ENCODE measurements at places on chromosomes 11 and 22.

DNA sequence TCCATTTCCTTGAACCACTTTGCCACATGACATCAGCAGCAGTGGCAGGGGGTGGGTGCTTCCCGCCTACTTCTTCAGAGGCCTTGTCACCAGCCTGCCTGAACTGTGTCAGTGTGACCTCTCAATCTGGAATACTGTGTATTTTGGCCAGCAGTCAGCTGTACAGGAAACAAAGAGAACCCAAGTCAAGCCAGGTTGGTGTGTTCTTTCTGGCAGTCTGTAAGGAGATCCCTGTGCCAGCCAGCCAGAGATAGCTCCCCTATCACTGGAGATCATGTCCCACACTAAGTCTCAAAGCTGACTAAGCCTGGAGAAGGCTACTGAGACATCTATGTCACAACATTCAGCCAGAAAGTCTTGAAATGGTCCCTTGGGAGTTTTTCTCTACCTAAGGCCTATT lies 142.1 kb downstream of the TRPC6 start:
- DNase-seq = no peak

DNA sequence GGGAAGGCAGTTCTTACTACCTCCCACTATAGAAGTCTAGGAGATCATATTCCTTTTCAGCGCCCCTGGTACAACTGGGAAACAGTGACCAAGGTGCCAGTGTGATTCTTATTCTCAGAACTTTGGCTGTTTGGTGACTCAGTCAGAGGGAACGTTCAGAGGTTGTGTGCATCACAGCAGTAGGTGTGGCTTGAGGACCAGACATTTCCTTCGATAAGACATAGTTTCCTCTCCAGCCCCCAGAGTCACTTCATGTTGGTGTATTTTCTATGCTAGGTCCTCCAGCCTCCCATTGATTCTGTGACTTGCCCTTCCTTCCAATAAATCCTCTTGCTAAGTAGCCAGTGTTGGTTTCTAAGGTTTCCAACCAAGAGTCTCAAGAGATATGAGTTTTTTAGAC lies 171.9 kb upstream of the MPPED2 start:
- DNase-seq = no peak

DNA sequence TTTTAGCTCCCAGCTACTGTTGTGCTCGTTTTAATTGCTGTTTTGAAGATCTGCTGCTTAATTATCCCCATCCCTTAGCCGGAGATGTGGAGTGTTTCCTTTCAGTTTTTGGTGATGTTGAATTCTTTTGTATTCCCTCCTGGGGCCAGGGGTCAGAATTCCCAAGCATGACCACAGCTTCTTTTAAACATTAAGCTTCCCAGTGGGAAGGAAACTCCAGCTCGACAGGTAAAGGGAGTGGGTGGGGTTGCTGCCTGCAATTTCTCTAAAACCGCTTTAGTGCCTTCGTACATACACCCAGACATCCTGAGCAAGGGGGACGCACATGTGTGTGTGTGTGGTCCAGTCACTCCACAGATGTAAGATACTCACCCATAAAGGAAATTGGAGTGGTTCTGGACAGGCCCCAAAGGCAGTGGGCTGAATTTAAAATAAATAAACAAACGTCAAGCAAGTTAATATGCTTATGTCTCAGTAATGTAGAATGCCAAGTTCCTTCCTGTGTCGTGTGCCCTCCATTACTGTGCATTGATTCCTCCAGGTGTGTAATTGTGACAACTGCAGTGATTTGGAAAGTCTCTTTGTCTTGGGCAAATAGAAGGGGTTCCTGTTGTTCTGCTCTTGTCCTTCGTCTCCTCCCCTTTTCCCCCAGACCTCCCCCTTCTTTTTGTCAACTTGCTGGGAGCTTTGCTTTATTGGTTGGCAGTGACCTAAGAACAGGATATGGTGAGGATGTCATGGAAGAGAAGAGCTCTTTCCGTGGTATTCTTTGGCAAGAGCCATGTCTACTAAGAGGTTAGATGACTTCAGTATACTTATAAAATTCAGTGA lies 19.2 kb upstream of the ADSL start:
- DNase-seq = no peak

DNA sequence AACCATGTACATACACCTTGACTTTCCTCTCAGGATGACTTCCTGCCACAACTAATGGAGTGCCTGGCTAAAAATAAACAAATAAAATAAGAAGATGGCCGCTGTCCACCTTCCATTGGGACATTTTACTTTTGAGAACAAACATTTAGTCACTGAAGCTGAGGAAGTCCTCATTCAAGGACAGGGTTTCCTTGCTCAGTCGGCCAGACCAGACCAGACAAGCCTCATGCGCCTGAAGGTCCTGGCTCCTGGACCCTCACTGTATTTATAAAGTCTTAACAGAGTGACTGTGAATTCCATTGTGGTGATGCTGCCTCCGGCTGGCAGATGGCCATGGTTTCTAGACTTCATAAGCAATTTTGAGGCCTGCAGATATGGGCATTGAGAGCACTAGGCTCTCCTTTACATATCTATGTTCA lies 114.5 kb downstream of the MAML2 start:
- DNase-seq = no peak

DNA sequence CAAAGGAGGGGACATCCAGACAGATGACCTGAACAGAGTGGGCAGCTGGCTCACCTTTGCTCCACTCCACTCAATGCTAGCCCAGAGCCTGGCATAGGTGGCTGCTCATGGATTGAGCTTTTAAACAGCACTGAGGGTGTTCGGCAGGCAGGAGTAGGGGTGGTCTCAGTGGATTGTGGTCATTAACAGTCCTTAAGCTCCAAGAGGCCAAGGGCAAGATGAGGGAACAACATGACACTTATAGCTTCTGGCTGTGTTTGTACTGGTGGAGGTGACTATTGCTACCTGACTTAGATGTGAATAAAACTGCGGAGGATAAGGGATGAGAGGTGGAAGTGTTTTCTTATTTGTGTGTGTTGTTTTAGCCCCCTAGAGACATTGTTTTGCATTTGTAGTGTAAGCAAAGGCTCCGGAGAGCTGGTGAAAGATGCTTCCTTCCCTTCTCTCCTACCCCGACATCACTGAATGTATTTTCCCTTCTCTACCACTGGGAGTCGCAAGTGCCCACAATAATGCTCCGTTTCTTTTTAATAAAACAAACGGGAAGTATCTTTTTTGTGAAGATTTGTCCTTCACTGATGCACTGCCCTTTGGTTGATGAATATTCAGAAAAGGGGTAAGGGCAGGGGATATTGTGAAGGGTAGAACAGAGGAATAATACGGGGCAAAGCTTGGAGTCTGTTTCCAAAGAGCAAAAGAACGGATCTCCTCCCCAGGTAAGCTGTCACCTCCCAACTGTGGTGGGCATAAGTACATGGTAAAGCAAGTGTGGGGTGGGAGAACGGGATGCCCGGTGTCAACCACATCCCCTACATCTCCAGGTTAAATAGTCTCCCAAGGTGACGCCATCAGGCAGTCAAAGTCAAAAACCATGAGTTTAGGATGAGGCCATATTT lies 27.5 kb upstream of the MTNR1B start:
- peak; percentile 56 for DNase-seq

DNA sequence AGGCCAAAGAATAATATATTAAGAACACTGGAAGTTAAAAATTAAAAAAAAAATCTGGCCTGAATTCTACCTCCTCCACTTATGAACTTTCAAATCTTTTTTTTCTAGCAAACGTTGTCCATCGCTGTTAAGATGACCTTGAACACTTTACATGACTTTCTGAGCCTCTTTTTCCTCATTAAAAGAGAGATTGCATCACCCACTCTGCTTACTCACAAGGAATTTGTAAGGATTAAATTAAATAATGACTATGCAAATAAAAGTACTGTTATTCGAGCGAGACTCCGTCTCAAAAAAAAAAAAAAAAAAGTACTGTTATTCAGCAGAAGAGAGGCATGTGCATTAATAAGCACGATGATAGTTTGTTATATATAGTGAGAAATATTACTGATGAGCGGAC lies 285.1 kb upstream of the CCDC90B start:
- no peak for DNase-seq

DNA sequence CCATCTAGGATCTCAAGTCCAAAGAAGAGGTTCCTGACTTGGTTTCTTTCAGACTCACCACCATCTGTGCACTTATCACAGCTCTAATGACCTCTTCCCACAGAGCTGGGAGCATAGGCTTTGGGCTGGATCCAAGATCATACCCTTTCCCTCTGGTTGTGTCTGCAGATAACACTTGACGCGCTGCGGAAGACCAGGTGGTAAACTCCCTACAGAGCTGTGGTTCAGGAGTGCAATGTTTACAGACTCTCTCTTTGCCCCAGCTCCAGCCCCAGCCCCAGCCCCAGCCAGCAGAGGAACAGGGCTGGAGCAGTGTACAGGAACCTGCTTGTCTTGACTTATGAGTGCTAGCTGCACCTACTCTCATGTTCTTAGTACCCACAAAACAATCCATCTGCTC lies 274.4 kb upstream of the SYN3 start:
- DNase-seq = no peak

DNA sequence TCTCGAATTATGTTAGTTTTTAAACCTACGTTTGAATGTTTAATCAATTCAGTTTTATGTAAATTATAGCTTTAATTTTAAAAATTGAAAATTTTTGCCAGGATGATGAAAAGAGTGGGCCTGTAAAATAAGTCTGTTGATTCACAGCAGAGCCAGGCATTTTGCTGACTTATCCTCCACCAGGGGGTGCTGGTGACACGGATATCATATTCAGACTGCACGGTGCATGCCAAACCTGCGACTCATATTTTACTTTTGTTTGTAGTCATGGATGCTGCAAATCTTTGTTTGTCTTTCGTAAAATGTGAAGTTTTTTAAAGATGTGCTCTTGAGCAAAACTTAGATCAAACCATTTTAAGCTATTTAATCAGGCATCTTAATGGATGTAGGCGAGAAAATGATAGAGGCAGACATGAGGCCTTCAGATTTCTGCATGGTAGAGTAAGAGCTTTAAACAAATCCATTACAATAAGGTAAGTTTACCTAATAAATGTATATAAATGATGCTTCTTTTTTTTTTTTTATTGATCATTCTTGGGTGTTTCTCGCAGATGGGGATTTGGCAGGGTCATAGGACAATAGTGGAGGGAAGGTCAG lies 3.6 kb upstream of the OR8B3 start:
- peak; percentile 57 for DNase-seq

- DNase-seq = no peak
Measured at GRCh38 chr11:119572481-119573424, 149.8 kb upstream of the THY1 start.

GRCh38 chr11:34188181-34188580 lies 82.8 kb downstream of the NAT10 start:
- no peak for DNase-seq

DNA sequence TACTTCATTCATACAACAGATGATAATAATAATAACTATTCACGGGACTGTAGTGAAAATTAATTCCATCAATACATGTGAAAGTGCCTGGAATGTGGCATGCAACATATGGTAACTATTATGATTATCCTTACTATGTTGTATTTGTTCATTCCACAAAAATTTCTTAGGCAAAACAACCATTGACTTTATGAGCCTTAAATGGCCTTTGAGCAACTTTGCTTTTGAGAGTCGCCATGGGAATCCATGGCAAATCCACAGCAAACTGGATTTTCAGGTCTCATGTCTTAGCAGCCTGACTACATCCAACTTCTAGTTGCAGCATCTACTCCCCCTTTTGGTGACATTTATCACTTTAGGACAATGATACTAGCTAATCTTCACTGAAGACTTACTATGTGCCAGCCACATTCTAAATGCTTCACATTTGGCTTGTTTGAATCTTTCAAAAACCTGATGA lies 56.8 kb downstream of the SLC1A2 start:
- no peak for DNase-seq

- no peak for DNase-seq
Measured at GRCh38 chr22:24066260-24066659, 55.2 kb downstream of the CABIN1 start.

GRCh38 chr11:109023036-109023435 lies 358.2 kb downstream of the DDX10 start:
- no peak for DNase-seq

DNA sequence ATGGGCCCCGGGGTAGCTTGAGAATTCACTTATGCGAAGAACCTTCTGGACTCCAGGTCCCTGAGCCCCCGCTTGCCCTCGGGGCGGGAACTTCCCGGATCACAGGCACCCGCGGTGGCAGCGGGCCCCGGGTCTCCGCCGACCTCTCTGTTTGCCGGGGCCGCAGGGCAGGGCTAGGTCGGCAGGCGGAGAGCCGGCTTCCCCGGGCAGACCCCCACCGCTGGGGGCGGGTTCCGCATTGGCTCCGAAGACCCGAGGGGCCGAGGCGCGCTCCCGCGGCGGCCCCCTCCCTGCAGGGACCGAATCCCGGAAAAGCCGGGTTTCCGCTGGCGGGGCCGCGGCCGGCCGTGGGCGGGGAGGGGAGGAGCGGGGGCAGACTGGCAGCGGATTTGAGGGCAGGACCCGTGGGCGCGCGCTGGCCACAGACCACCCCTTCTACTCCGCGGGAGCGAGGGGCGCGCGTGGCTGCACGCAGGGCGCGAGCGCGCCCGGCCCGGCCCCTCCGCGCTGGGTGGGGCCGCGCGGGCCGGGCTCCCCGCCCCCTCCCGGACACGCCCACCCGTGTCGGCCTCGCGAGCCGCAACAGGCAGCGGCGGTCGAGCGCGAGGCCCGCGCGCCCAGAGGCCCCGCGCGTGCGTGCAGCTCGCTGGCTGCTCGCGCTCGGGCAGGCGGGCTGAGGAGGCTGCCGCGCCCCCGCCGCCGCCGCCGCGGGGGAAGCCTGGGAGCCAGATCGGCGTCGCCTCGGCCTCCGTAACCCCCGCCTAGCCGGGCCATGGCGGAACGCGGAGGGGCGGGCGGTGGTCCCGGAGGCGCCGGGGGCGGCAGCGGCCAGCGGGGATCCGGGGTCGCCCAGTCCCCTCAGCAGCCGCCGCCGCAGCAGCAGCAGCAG lies at the start of gene PACS1:
PACS1 (plus strand) TSS at position 558 of the 889 bp plus-strand sequence; CDS start at position 773, 215 bp downstream.
- DNase-seq = peak; percentile 90

- no peak for DNase-seq
Measured at GRCh38 chr11:20238712-20239111, 78.4 kb upstream of the DBX1 start.

GRCh38 chr11:34226210-34226609 lies 120.8 kb downstream of the NAT10 start:
- DNase-seq = no peak

DNA sequence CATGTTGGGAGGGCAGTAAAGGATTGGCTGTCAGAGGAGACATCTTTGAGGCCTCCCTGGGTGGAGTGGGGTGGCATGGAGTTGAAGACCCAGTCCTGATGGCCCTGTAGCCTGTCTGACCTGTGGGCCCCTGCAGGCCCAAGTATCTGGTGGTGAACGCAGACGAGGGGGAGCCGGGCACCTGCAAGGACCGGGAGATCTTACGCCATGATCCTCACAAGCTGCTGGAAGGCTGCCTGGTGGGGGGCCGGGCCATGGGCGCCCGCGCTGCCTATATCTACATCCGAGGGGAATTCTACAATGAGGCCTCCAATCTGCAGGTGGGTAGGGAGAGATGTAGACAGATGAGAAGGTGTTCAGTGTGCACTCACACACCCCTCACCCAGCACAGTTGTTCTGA lies 2.6 kb downstream of the NDUFV1 start:
- no peak for DNase-seq

DNA sequence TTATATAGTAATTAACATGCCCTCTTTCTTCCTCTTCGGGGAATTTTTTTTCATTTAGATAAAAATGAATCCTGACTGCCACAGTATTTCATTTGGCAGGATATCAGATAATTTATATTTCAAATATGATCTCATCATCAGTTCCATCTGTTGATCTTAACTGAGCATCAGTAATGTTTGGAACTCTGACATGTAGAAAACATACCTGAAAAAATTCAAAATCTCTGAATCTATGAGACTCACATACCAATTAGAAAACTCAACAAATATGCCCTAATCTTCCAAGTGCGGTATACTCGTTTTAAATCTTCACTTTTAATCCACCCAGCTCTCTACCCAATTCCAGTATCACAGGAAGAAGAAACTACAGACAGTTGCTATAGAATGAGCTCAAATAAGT lies 161.9 kb downstream of the MSANTD4 start:
- DNase-seq = no peak
